ENCODE measurements at places on chromosomes 1 and 21. TPM values are rescaled to one million over a fixed set of nuclear protein-coding genes. Genes with fewer than 3 reads are reported as not detected.

DNA sequence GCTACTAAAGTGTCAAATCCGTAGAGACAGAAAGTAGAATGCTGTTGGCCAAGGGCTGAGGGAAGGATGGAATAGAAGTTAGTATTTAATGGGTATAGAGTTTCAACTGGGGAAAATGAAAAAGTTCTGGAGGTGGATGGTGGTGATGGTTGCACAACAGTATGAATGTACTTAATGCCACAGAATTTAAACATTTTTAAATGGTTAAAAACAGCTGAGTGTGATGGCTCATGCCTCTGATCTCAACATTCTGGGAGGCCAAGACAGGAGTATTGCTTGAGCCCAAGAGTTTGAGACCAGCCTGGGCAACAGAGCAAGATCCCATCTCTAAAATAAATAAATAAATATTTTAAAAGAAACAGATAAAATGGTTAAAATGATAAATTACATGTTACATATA, 44.5 kb downstream of the PIK3R3 start:
- DNase-seq: no peak

DNA sequence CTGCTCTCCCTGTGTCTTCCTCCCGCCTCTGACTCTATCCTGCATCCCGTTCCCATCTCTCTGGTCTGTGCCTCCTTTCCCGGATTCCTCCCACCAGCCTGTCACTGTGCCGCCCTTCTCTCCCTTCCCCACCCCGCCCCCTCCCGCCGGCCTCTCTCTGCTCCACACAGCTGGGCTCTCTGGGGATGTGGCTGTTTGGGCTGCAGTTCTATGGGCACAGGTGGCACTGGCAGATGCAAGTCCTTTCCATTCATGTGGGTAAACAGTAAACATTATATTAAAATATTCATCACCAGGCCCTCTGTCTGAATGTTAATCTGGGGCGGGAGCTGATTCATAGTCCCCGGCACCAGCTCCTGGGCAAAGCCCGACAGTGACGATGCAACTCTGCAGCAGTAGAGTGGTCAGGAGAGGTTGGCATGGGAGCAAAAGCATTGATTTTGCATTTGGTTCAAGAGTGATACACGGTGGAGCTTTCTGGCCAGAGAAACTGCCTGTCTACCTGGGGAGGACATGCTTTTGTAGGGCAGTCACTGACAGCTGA, 249.3 kb downstream of the TNR start:
- DNase-seq: no peak

DNA sequence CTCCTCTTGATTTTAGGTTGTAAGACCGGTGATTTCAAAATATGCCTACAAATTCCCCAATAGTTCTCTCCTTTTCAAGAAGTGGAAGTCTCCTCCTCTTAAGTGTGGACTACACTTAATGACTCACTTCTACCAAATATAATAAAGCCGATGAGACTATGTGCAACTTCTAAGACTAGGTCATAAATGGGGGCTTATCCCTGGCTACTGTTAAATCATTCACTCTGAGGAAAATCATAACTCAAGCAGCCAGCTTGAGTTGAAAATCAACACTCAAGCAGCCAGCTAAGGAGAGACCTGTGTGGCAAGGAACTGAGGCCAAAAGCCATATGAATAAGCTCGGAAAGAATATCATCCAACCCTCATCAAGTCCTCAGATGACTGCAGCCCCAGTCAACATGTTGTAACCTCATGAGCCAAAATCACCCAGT, 49.6 kb upstream of the PSMG1 start:
- DNase-seq: no peak

GRCh38 chr1:113103048-113103447, 30.1 kb downstream of the LRIG2 start:
- no peak for DNase-seq

GRCh38 chr1:235011599-235012435, 116.8 kb downstream of the TOMM20 start:
- DNase-seq: no peak

- no peak for DNase-seq
Observed at GRCh38 chr1:66290761-66291530, 243.0 kb upstream of the SGIP1 start.

DNA sequence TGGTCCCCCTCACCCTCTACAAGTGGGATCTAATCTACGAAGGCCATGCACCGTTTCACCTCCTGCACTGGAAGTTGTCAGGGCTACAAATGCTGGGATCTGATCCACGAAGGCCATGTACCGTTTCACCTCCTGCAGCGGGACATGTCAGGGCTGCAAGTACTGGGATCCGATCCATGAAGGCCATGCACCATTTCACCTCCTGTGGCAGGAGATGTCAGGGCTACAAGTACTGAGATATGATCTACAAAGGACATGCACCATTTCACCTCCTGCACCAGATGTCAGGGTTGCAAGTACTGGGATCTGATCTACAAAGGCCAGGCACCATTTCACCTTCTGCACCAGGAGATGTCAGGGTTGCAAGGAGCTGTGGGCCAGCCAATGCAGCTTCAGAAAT, 7.0 kb downstream of the ALDH4A1 start:
- no peak for DNase-seq

GRCh38 chr1:98860329-98860728, 144.3 kb downstream of the PLPPR5 start:
- no peak for DNase-seq

- DNase-seq: no peak
Observed at GRCh38 chr1:159239551-159240220, 35.0 kb downstream of the ACKR1 start.

GRCh38 chr1:169024800-169025271, 81.7 kb upstream of the ATP1B1 start:
- no peak for DNase-seq

- no peak for DNase-seq
Observed at GRCh38 chr21:36166705-36167104, 10.1 kb downstream of the DOP1B start.

DNA sequence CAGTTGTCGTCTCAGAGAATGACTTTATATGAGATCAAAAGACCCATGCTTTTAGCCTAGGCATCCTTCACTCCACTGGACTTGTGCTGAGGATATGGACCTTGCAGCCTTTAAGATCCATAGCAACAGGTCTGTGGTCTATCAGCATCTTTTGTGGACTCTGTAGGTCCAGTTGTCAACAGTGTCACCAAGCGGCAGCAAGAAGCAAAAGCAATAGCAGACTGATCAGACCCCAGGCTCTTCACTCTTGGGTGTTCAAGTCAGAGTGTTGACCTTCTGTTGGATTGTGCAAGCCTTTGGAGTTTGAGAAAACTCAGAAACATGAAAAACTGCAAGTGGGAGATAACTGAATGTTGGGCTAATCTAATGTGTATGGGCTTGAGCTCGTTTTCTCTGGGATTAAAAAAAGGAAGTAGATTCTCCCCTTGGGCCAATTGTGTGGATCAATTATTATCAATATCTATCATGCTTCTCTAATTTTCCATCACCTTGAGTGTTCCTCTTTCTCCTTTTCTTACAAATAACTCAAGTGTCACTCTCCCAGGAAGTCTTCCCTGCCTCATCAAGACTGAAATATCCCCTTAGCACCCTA, 144.2 kb downstream of the LYPLAL1 start:
- no peak for DNase-seq

DNA sequence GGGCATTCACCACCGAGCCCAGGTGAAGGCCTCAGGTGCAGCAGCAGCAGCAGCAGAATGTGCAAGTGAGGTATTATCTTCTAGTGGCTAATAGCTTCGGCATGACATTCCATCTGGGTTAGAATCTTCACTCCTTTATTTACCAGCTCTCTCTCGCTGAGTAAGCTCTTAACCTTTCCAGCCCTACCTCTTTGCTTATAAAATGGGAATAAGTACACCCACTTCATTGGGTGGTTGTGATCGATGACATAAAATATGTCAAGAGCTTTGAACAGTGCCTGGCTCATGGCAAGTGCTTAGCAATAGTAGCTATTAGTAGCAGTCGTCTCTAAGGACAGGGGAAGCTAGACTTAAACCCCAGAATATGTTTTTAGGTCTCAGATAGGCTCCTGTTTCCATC, 149.5 kb downstream of the NOS1AP start:
- DNase-seq: no peak

DNA sequence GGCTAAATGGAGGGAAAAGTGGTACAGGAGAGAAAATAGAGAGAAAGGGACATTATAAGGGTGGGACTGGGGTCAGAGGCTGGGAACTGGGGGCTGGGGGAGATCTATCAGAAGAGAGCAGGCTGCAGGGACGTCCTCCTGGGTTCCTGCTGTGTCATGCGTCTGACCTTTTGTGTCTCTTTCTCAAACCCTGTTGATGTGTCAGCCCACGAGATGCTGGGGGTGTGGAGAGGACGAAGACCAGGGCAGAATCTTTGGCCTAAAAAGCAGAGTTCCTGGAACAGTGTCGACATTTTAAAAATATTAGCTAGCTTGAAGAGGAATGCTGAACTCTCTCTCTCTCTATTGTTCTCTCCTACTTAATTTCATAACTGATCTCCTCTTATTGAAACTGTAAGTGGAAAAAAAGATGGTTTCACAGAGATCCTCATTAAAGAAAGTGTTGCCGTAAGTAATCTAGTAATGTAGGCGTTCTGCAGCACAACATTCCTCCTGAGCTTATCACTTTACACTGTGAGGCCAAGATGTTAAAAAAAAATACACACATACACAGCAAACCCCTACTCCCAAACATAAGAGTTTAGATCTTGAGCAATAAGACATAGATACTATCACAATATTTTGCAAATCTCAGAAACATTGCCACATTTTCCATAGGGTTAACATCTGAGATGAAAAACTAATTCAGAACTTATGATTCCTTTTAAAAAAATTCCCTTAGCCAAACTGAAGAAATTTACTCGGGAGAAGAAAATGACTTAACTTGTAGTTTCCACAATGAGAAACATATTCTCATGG, 52.6 kb downstream of the RUNX1 start:
- DNase-seq: no peak

DNA sequence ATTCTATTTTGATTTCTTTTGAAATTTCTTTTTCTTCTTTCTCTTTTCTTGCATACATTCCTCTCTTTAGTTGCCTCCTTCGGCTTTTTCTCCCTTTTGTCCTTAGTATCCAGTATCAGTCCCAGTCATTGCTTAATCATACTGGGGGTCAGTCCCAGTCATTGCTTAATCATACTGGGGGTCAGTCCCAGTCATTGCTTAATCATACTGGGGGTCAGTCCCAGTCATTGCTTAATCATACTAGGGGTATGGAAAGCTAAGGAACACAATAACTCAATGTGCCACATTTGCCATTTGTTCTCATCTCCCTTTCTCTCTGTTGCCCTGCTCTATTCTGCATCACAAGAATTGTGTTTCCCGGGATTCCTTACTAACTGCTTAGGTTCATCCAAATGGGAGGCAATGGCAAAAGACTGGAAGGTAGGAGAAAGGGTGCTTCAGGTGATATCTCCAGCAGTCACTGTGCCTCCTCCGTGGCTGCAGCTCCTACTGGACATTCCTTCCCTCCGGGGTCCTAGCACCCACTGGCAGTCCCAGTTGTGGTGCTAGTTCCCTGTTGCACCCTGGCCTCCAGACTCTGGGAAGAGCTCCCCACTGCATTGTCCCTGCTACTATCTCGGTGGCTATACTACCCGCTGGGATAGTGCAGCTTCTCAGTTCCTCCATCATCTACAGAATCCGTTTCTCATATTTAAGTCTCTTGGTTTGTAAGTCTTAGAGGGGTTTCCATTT, 32.6 kb upstream of the LAMC1 start:
- no peak for DNase-seq

DNA sequence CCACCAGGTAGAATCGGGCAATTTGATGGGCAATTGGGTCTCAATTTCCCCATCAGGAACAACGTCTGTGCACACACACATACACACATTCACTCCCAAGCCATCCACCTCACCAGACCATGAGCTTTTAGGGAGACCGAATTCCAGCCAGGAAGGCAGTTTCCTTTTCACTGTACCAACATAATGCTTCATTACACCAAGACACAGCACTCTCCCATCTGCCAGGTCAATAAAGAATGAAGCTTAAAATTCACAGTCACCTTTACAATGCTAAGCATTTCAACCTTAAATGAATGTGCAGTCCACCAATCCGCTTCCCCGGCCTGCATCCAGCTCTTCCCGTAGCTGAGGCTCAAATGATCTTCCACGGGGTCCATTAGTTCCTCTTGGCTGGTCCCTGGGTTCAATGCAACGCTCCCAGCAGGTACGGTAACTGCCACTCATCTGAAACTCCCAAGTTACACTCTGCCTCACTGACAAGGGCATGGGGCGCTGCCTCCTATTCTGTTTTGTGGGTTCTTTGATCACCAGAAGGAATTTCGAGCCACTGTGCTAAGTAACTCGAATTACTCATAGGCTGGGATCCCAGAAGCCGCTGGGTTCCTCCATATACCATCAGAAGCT, 105.0 kb downstream of the SIM2 start:
- no peak for DNase-seq

DNA sequence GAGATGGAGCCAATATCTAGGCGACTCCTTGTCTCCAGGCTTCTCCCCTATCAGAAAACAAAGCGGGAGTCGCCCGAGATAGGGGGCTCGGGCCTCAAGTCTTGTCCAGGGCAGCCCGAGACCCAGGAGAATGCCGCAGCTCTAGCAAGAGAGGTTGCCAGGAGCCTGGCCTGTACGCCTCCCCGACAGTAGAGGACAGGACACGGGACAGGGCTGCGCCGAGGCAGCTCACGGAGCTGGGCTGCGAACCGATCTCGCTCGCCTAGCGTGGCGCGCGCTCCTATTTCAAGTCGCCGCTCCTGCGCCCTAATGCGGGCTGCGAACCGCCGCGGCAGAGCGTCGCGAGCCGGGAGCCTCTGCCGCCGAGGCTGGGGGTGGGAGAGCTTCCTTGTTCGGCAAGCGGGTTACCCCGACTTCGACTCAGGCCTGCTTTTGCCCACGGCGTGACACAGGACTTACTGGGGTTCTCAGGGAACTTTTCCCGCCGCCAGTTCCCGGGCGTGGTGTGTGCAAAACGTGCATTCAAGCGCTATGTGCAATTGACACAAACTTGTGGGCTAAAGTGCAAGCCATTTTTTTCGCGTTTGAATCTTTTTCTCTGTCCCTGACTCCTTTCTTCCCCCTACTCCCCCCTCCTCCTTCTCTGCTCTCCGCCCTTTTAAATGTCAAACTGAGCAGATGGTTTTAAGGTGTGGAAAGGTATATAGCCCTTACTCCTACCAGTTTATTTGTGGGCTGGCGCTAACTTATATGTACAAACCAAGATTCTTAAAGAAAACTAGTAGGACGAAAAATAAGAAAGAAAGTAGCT, 2.4 kb upstream of the PROX1 start:
- no peak for DNase-seq

Gene HSPA13
- total RNA-seq: 30.1 TPM

Gene ESRRG
- not detected for total RNA-seq

Gene S100A13
- 111 TPM for total RNA-seq

Gene VSIG8
- total RNA-seq: not detected

Gene KRTAP19-1
- not detected for total RNA-seq

Gene AKR7A3
- total RNA-seq: 1.4 TPM

Gene KIF21B
- 0.46 TPM for total RNA-seq
